ENCODE measurements at places on chromosomes 3 and 15.

DNA sequence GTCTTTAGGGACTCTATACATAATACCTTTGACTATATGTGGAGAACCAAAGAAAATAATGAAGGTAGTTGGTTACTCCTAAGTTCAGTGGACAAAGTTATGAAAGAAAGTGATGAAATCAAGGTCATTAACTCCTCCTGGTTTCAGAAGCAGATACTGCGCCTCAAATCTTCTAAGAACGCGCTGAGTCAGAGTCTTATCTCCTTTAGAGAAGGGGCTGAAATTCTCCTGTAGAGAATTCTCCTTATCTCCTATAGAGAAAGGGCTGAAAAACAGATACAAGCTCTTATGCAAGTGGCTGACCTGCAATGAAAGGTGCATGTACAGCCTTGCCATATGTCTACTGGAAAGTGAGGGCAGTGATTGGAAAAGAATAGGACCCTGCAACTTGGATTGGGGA lies 824.2 kb downstream of the NSUN3 start:
- no peak for DNase-seq

GRCh38 chr15:57747206-57747896 lies 40.8 kb downstream of the POLR2M start:
- no peak for DNase-seq

DNA sequence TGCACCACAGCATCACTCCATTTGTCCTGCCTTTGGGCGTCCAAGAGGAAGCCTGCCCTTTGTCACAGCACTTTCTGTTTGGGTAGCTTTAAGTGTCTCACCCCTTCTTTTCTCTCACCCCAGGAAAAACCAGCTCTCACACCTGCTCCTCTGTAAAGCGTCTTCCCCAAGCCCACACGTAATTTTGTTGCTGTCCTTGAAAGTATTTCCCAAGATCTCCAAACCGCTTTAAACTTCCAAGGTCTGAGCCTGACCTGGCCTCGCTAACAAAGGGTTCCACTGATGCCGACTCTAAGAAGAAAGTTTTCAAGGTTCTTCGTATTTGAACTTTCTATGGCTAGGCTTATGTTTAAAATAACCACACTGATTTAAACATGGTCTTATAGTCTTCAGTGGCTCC lies 5.3 kb downstream of the ABHD2 start:
- DNase-seq, result no peak

DNA sequence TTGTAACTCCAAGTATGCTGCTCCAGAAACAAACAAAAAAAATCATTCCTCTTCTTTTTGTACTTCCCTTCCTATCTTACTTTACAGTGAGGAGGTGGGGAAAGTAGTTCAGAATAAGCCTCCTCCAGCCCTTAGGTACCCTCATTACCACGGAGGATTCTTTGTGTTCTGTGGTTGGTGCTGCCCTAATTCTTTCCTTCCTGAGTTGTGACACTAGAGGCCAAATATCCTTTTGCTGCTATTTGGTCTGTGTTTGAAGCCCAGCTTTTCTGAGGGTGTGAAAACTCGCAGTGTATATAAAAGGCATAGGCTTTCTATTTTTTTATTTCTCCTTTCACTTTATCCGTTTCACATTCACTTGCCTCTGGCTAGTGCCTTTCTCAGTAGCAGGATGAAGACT lies 98.2 kb downstream of the HHLA2 start:
- DNase-seq, result no peak

DNA sequence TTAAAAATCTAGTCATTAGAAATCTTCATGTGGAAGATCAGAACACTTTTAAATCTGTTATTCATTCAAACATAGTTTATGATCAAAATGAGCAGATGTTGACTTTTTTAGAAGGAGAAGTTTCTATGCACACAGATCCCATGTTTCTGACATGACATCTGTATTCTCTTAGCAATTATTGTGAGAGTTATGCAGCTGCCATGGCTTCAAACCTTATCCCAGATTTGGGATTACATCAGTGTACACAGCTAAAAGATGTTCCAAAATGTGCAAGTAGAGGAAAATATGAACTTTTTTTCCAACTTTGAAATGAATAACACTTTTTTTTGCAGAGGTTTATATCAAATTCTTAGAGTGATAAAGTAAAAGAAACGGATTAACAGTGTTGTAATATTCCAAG lies 1166.9 kb downstream of the ZPLD1 start:
- no peak for DNase-seq

DNA sequence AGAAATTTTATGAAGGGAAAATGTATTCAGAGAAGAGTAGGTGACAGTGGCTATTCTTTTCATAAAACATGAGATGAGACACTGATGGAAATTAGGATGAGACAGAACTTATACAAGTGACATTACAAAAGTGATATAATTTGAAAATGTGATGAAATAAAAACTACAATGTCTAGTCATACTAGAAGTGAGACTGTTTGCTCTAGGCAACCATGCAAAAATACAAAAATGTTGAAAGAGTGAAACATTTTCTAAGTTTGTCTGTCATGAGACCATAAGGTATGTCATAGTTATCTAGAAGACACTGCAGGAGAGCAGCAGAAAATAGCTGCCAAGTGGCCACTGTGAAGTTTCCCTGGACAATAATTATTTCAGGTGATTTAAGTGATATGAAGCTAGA lies 459.5 kb downstream of the DIPK2A start:
- DNase-seq, result no peak

DNA sequence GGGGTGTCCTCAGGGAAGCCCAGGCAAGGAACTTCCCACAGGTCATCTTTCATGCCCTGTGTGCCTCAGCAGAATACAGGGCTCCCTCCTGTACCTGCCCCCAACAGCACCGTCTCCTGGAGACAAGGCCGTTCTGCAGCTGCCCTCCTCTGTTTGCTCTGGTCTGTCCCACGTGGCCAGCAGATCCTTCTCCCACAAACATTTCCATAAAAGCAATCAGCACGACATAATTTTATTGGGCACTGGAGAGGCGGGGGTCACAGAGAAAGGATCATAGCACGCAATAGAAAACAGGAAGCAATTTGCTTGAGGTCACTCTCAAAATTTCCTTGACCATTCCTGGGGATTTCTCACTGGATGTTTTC lies 29.4 kb downstream of the STARD5 start:
- DNase-seq, result no peak

DNA sequence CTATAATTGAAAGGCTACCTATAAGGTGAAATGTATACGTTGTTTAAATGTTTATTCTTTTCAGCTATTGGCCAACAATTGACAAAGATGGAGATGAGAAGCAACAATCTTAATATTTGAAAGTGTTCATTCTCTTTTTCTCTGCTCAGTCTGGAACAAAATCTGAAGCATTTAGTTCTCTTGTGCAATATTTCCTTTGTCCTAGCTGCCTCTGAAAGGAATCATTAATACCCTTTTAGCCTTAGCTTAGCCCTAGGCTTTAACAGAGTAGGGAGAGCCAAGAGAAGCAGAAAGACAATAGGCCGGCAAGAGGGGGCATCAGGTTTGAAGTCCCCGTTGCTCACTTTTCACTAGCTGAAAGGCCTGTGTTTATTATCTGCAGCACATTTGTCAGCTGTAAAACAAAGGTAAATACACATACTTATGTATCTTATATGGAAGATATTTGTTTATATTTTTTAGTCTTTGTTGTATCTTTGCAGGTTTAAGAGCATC lies 422.5 kb upstream of the SEMA6D start:
- no peak for DNase-seq

GRCh38 chr15:52645916-52646315 lies 33.3 kb downstream of the ATOSA start:
- DNase-seq, result no peak

GRCh38 chr15:95848126-95848525 lies 482.4 kb upstream of the NR2F2 start:
- DNase-seq, result no peak

DNA sequence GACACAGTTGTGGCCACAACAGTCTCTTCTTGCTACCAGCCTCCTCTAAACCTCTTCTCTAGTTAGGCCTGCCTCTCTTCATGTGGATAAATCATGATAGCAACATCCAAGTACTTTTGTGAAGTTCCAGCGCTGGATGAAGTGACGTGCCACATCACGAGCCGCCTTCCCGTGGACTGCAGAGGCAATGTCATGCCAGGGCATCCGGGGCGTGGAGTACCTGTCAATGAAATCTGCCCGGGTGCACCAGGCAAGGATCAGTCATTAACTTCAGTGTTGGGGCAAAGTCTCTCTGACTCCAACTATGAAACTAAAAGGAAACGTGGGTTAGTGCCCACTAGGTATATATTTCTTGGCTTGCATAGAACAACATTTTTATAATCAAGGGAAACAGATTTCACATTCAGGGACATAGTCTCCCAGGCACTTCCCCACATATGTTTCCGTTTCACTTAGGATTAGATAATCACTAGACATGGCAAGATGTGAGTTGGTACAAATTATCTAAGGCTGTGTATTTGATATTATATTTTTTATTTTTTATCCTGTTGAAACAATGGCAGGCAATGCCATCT lies 133.6 kb downstream of the PLD1 start:
- DNase-seq, result no peak

- DNase-seq, result no peak
Observed at GRCh38 chr15:58267051-58267450, 128.9 kb downstream of the AQP9 start.

DNA sequence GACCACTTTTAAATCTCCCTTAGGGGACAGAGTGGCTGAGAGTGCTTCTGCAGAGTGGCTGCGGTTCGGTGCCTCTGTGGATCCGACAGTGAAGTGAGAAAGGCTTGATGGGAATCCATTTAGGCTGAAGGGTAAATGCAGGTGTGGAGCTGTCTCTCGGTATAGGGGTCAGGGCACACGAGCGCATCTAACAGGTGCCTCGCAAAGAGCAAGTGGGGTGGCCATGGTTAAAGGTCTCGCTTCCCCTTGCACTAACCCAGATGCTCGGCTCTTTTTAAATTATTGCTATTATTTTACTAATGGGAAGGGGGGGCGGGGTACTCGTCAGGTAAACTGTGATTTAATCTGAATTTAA lies 598 bp upstream of the GJD2 start:
- no peak for DNase-seq

GRCh38 chr3:25426408-25426807 lies 1.7 kb upstream of the RARB start:
- DNase-seq, result no peak

DNA sequence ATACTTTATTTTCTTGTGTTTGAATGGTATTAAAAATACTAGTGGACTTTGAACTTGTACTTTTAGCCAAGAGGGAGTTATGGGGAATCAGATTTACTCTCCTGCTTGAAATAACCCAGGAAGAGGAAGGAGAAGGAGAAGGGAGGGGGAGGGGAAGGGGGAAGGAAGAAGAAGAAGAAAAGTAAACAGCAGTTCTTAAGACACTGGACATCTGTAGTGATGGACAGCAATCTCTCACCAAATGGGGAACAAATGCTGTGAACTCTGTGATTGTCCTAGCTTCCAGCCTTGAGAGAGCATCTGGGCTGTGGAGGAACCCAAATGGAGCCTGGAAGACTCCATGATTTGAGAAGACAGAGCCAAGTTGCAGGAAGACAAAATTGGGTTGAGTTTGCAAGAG lies 52.0 kb downstream of the VPS8 start:
- DNase-seq, result no peak

- DNase-seq, result no peak
Observed at GRCh38 chr3:8857720-8858367, 88.4 kb upstream of the OXTR start.

GRCh38 chr3:101171681-101172191 lies 148.6 kb downstream of the IMPG2 start:
- DNase-seq, result no peak

- no peak for DNase-seq
Observed at GRCh38 chr3:14740983-14741382, 66.0 kb downstream of the C3orf20 start.

DNA sequence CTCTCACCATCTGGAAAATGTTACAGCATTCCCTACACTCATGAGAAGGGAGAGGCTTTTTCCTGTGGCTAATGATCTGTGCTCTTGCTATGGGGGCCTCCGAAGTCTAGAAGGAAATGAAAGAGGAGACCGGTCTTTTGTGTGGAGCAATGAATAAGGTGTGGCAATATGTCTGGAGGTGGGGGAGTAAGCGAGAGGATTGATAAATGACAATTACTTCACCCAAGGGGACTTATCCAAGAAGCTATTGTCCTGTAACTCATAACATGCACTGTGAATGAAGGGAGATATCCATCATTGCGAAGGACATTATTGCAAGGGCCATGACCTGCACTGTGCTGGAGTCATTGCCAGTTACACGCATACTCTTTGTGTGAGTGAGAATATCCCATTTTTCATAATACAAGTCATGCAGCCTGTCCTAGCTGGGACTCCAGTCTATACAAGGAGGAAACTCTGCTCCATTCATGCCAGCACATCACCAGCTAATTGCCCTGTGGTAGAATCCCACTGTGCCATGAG lies 37.7 kb upstream of the SYNPR start:
- no peak for DNase-seq

- no peak for DNase-seq
Observed at GRCh38 chr15:94272251-94272898, 41.0 kb downstream of the MCTP2 start.

- DNase-seq, result no peak
Observed at GRCh38 chr15:45892182-45892581, 257.4 kb downstream of the SQOR start.

GRCh38 chr3:81592101-81592500 lies 169.3 kb downstream of the GBE1 start:
- DNase-seq, result no peak

DNA sequence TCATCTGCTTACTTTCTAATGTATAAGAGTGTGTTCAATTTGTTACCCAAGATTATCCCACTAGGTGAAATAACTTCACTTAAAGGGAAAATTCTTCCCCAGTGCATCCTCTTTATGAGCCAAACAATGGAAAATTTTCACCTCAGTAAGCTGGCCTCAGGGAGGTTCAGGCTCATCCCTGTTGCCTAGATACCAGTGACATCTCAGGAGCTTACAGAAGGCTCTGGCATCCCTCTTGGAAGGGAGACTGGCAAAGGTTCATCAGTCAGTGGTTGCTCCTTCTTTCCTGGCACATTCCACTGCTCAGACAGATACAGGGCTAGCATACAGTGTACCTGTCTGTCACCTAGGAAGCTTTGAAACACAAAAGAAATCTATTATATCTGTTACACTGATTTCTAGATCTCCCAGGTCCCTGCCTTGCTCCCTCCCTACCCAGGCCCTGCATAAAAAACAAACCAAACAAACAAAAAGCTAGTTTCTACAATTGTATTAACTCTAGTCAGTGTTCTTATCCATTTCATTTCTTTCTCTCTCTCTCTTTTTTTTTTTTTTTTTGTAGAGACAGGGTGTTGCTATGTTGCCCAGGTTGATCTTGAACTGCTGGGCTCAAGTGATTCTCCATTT lies 1.7 kb downstream of the IP6K2 start:
- no peak for DNase-seq

DNA sequence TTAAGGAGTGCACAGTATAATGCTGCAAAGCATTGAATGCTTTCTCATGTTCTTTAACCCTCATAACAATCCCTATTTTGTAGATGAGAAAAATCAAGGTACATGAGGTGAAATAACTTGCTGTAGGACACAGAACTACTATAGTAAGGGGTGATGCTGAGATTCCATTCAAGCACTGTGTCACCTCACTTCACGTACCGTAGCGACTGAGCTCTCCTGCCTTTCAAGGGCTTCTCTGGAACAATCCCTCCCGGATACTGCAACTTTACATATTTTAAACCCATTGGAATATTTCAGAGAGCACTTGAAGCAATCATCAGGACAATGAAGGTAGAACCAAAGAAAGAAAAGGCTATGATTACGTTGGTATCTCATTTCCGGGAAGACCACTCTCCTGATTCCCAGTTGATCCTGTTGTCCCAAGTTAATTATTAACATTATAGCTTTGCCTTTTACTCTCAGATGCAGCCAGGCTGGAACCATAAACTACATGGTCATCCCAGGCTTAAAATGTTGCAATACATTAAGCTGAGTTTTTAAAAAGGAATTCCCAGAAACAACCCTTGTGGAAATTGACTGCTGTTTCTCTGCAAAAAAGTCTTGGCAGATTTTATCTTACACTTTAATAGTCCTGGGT lies 252.2 kb upstream of the IGF1R start:
- DNase-seq, result no peak

All from H1 (cell line).